Ascending aorta (tissue), 2 donors: ENCODE measurements at places on chromosomes 7 and 10.

GRCh38 chr10:29078919-29079318 lies 210.0 kb upstream of the LYZL1 start:
- DNase-seq = no peak

DNA sequence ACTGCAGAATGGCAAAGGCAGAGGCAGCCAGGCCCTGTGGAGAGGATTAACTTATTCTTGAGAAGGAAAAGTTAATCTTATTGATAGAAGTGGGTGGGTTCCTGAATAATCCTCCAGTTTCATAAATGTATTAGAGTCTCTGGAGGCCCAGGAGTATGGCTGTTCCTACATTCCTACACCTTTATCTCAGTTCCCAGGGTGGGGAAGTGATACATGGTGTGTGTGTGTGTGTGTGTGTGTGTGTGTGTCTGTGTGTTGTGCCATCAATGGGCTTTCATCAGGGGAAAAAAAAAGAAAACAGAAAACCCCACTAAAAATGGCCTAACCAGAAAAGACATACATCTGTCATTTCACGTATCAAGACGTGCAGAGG lies 22.0 kb upstream of the GSDME start:
- DNase-seq = no peak

DNA sequence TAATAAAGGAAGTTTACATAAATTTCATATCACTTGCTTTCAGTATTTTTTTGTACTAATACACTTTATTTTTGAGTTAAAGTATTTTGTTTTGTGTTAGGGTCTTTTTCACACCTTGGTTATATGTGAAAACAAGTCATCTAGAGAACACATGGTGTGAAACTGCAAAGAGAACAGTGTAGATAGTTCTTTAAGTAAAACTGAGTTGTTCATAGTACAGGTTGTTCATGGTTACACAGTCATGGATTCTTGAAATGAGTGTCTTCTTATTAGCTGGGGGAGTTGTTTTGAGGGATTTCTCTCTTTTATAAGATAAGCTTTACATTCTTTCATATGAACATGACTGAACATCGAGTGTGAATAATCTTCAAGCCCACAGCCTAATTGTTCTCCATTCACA lies 244.2 kb downstream of the THSD7A start:
- no peak for DNase-seq

DNA sequence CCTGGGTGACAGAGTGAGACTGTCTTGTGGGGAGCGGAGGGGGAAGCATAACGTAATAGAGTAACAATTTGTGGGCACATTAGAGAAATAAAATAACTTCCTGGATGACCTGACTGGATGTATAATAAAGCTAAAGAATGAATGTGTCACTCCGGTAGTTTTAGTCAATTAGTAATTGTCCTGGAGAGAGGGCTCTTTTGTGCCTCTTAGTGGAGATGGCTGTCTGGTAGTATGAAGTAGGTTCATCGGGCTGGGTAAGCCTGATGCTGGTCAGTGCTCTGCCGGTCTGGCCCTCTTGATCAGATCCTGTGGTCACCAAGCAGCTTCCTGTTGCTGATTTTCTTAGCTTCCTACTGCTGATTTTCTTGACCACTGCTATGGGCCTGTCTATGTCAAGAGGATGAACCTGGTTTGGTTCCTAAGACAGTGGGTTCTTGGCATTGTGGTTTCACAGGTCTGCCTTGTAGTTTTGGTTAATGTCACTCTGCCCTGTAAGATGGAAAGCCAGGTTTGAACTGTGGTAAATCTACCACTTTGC lies 34.1 kb downstream of the ZRANB1 start:
- DNase-seq = no peak

GRCh38 chr7:93442478-93443224 lies 131.9 kb downstream of the CALCR start:
- DNase-seq = no peak

DNA sequence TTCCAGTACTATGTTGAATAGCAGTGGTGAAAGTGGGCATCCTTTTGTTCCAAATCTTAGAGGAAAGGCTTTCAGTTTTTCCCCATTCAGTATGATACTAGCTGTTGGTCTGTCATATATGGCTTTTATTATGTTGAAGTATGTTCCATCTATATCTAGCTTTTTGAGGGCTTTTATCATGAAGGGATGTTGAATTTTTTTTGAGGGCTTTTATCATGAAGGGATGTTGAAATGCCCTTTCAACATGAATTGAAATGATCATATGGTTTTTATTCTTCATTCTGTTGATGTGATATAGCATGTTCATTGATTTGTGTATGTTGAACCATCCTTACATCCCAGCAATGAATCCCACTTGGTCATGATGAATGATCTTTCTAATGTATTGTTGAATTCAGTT lies 75.3 kb downstream of the KIF20B start:
- DNase-seq = no peak

DNA sequence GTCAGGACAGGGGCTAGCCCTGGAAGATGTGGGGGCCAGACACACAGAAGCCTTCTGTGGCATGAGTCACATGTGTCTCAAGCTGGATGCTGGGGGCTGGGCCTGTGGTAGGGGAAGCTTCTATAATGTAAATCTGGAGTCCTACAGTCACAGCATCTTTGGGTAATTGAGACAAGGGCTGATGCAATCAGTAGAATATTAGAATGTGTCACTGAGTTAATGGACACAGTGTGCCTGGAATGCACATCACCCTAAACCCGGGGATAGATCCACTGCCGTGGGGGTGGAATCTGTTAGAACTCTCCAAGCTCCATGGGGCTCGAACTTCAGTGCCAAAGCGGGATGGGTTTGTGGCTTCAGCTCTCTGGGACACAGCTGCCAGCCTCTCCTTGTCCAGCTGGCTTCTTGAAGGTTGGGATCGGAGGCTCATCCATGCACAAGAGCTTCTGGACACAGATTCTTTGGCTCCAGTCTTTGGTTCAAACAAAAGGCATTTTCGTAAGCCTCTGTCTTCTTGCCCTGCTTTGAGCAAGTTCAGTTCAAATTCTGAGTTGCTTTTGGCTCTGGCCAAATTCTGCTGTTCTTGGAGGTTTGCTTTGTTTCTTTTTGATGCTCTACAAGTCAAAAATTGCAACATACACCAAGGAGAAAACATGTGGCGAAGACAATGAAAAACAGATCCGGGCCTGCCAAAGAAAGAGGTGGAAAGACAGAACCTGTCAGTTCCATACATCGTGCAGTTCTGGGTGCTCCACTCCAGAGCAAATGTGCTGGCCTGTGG lies 194.8 kb upstream of the ZNF32 start:
- no peak for DNase-seq
